Activated CD8-positive, alpha-beta memory T cell treated with anti-CD3 and anti-CD28 coated beads for 1 hour (primary cell): ENCODE measurements at places on chromosomes 3 and 15.

DNA sequence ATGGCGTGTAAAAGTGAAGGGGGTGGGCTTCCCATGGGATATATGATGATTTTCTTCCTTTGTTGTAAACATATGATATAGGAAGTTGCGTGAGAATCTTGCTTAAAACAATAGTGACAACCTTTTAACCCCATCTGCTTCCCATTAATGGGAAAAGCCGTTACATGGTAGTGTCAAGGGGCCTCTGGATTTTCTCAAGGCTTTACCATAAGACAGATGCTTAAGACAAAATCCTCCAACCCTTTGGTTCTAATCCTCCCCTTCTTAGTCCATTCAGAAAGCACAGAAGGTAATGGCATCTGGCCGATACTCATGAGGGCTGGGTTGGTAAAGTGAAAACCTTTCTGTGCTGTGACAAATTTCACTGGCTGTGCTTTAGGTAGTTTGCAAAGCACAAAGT lies 25.0 kb downstream of the DPH3 start:
- no peak for DNase-seq

DNA sequence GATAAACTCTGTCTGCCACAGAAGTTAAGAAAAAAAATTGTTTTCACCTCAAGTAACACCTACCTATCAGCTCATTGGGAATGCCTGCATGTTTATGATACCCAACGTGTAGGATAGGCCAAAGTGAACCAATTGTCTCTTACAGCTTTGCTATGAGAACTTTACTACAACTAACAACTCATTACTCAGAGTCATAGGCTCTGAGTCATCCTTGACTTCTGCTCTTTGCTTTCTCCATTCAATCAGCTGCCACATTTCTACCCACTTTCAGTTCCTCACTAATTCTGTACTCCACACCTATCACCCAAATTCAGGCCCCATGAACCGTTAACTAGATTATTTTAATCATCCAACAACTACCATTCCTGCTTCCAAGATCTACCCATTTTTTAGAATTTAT lies 843.9 kb downstream of the TUSC7 start:
- no peak for DNase-seq

DNA sequence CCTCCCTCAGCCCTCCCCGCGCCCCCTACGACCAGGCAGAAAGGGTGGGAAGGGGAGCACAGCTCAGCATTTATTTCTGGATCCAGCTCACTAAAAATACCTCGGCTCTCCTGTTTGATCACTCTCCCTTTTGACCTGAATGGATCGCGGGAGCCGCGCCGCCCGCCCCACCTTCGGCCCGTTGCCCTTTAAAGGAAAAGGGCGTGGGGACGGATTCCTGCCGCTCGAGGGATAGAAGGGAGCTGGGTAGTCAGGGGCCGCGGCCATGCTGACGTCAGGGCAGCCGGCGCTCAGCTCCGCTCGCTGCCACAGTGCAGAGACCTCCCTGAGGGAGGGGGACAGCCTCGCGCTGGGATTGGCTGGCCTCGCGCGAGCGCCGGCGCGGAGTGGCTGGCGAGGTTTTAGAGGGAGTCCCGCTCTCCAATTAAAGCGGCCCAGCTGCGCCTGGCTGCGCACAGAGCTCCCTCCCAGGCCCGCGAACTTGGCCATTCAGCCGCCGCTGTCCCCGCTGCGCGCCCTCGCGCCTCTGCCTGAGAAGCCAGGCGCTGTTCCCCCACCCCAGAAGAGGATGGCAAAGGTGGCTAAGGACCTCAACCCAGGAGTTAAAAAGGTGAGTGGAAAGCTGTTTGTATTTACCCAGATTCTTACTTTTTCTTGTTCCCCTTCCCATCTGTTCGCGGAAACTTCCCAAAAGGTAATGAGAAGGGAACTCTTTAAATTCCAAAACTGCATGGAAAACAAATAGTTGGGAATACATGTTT lies at the start of gene LMCD1:
TSS of gene LMCD1 (plus strand) at position 453 of the 761 bp plus-strand sequence. CDS start at position 569, 116 bp downstream.
- peak; percentile 64 for DNase-seq

DNA sequence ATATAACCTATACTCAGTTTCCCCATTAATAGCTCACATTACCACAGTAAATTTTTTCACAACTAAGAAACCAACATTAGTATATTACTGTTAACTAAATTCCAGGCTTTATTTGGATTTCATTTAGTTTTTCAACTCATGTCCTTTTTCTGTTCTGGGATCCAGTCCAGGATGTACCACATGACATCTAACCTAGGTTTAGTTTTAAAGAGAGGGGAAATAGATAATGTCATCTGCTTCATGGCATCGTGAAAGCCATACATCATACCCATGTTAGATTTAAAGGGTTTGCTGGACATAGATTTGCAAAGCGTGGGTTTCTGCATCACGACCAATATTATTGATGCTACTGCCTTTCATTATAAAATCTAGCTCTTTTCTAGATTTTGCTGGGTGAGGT lies 33.2 kb upstream of the RPP14 start:
- DNase-seq, result no peak

GRCh38 chr3:27827041-27827440 lies 104.9 kb upstream of the EOMES start:
- DNase-seq, result no peak

DNA sequence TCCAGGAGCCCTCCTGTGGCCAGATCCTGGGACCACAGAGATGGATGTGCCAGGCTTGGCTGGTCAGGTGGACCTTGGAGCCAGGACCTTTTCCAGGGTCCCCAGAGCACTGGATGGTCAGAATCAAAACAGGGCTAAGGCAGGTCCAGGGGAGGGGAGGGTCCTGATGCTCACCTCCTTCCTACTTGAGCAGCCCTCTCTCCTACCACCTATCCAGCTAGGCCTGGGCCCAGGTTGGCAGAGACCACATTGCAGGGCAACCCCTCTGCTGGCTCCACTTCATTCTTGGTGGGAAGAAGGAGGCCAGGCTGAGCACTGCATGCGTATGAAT lies 28.5 kb upstream of the SFMBT1 start:
- no peak for DNase-seq

- DNase-seq, result no peak
Observed at GRCh38 chr15:56587686-56588085, 122.7 kb upstream of the MNS1 start.

- DNase-seq, result no peak
Observed at GRCh38 chr3:162269636-162270458, 773.2 kb downstream of the OTOL1 start.

DNA sequence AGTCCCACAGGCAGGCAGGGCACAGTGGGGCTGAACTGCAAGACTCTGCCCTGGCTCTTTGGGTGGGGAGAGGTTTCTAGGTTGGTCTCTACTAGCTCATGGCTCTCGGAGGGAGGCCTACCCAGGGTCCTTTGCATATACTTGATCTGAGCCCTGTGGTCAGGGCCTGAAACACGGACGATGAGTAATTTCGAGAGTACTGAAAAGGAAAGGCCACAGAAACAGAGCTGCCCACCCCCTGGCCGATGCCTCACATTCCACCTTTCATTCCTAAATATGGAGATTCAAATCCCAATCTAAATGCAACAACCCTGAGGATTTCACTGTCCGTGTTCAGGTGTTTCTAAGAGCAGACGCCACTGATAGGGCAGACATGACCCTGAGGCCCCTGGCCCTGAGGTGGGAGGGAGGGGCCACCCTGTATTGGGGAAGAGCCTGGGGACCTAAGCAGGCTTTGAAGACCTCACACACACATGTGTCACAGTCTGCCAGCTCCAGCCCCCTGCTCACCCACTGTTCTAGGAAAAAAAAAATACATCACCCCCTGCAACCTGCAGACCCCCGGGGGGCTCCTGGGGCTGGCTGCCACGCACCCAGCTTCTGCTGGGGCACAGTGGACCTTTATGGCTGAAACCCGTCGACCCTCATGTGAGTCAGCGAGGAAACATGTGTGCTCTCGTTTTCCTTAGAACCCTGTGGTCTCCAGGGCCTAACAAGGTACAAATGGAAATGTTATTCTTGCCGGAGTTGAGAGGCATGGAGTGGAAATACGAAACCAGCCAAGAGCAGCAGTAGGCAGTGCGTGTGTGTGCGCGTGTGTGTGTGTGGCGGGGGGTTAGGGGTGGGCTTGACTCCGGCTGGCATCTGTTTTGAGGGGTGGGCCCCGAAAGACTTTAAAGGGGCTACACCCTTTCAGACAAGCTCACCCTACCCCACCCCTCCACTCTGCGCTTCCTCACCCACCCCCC lies 112.7 kb downstream of the CHSY1 start:
- no peak for DNase-seq

- DNase-seq, result no peak
Observed at GRCh38 chr3:48428572-48429316, 1.1 kb downstream of the PLXNB1 start.

DNA sequence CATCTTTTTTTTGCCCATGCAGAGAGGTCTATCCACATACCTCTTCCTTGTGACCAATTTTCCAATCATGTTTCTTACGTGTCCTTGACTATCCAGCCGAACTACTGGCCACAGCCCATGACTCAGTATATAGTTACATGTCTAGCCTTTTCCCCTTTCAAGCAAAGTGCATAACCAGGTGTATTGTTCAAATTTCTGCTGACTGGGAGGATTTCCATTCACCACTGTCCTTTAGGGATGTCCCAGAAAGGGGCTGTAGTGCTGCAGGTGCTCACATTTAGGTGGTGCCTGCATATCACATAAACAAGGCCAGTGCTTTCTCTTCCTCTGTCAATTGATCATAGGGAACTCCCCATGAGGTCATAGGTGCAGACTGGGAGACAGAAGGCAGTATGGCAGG lies 69.4 kb upstream of the ALDH1A3 start:
- no peak for DNase-seq

- no peak for DNase-seq
Observed at GRCh38 chr3:192862408-192863090, 55.1 kb downstream of the MB21D2 start.

- DNase-seq, result no peak
Observed at GRCh38 chr15:83943849-83944404, 290.0 kb downstream of the ADAMTSL3 start.

DNA sequence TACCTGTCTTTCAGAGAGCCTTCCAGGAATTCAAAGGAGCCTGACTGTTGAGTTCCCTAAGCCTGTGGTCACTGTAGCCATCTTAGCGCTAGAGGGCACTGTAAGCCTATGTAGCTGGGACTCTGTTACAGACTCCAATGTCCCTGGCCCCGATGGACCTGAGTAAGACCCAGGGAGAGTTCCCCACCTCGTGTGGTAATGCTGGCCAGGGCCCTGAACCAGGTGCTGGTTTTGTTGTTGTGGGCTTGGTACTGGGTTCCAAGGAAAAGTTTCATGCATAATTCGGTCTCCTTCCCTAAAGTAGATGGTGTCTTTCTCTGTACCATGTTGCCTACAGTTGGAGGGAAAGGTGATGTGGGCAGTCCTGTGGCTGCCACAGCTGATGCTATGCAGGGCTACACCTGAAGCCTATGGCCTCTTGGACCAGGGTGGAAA lies 32.4 kb downstream of the CDAN1 start:
- DNase-seq, result no peak

DNA sequence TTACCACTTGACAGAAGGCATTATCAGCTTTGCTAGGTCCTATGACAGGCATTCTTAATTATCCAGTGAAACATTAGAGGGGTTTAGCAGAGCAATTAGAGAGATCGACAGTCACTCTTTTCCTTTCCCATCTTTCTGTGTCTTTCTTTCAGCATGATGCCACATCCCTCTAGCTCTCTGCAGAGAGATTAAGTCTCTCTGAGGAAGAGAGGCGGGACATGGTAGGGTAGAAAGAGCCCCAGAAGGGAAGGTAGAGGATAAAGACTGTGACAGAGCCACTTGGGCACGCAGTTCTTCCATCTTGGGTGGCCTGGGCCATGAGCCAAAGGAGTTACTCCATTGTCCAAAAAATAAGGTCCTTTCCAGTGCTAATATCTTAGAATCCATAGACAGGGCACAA lies 55.8 kb downstream of the HHLA2 start:
- DNase-seq, result no peak

DNA sequence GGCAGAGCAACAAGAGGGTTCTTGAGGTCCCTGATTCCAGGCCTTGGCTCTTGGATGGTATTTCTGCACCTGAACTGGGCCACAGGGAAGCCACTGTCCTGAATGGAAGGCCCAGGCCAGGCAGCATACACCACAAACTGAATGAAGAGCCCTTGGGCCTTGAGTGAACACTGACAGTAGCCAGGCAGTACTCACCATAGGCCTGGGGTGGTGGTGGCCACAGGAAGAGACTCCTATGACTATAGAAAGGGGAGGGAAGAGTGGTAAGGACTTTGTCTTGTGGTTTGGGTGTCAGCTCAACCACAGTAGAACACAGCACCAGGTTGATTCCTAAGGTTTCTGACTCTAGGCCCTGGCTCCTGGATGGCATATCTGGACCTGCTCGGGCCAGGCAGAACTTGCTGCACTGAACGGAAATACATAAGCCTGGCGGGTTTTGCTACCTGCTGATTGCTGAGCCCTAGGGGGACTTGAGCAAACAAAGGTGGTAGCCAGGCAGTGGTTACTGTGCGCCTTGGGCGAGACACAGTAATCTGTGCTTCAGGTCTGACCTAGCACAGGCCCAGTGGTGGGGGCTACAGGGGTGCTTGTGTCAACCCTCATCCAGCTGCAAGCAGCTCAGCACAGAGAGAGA lies 241.4 kb downstream of the ISL2 start:
- no peak for DNase-seq

- no peak for DNase-seq
Observed at GRCh38 chr15:95284933-95285421, 1045.5 kb upstream of the NR2F2 start.

GRCh38 chr15:75161106-75161916 lies 40.4 kb upstream of the C15orf39 start:
- no peak for DNase-seq

- no peak for DNase-seq
Observed at GRCh38 chr3:146128939-146129338, 32.0 kb downstream of the PLOD2 start.

DNA sequence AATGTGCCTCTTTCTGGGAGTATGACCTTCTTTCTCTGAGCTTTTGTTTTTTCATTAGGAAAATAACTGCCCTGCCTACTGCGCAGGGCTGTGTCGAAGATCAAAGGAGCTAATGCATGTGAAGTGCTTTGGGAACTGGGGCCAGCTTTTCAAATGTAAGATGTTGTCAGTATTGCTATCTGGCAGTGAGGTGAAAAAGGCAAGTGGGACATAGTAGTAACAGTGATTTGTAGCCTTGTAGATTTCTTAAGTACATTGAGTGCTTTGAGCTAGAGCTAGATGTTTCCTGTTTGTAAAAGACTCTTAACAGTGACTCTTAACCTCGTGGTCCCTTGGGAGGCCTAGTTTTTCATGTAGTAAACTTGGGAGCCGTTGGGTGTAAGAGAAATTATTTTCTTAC lies 126.5 kb downstream of the ECT2 start:
- no peak for DNase-seq

- DNase-seq, result no peak
Observed at GRCh38 chr15:92294759-92295158, 98.9 kb upstream of the ST8SIA2 start.

GRCh38 chr15:36877796-36878683 lies 222.3 kb downstream of the MEIS2 start:
- DNase-seq, result no peak

GRCh38 chr3:98563661-98564281 lies 29.6 kb downstream of the CPOX start:
- no peak for DNase-seq

GRCh38 chr3:19263606-19264005 lies 115.3 kb downstream of the KCNH8 start:
- DNase-seq, result no peak

DNA sequence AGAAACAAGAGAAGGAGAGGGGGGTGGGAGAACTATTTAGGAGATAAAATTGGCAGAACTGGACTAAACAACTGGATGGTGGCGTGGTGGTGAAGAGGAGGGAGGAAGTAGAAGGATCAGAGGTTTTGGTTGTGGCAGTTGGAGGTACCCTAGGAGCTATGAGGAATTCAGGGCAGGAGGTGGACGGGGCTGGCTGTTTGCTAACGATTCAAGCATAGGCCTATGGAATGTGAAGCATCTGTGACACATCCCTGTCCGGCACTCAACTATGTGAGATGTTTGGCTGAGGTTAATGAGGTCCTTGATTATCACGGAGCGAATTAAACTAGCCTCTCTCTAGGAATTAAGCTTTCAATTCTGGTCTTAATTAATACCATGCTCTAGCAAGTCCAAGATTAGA lies 13.5 kb downstream of the TARS3 start:
- no peak for DNase-seq
